ENCODE measurements at places on chromosomes 3 and 15.
A peak's percentile ranks its signal among the peaks of the same experiment; 100 is the strongest.

GRCh38 chr15:41499109-41499851, 5.6 kb downstream of the ITPKA start:
- no peak for DNase-seq

DNA sequence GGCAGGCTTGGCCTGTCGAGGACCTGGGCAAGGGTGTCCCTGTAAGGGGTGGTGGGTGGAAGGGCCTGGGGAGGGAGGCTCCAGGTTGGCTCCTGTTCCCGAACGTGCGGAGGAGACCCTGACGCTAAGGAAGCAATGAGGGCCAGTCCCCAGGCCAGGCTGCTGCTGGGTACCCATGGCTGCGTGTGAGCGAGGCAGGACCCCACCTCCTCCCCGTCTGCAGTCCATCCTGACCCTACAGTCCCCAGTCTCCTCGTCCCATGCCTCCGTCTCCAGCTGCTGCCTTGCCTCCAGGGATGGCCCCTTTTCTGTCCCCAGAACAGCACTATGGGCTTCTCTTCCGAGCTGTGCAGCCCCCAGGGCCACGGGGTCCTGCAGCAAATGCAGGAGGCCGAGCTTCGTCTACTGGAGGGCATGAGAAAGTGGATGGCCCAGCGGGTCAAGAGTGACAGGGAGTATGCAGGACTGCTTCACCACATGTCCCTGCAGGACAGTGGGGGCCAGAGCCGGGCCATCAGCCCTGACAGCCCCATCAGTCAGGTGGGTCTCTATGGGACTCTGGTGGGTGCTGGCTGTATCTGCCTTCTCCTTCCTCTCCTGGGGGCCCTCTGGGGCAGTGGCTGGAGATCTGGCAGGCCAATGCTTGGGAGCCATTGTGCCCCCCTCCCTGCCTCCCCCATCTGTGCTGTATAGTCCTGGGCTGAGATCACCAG, 571 bp downstream of the FES start:
- no peak for DNase-seq

GRCh38 chr3:61956236-61956635, 394.9 kb downstream of the PTPRG start:
- no peak for DNase-seq

- DNase-seq = no peak
These were observed 248.9 kb upstream of the TBL1XR1 start for GRCh38 chr3:177446165-177446601.

DNA sequence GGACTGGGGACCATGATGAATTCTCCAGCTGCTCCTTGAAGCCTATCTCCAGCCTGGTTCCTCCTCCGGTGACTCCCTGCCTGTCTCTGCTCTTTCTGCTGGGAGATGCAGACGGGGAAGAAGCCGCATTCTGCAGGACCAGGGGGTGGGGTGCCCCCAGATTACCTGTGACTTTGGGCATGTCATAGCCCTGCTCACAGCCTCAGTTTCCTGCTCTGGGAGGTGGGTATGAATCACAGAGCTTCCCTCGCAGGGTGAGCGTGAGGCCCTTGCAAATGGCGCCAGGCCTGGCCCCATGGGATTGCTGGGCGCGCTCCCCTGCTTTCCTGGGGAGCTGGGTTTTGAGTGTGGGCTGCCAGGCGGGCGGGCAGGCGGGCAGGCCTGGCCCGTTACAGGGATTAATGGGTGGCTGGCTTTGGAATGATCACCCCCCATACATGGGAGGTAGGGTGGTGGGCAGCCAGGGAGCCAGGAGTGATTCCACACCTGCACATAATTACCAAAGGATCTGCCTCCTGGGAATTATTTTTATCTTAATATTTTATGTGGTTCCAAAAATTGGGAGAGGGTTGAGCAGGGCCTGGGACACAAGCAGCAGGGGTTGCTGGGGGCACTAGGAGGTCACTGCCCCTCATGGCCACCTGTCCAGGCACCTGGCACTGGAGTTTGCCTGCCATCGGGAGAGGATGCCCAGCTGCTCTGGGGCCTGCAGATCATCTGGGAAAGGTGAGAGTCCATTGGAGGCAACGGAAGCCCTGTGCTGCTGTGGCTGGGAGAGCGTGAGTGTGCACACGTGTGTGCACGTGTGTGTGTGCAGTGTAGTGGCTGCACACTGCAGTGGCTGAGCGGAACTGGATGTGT, 106.8 kb downstream of the WNT7A start:
- no peak for DNase-seq

DNA sequence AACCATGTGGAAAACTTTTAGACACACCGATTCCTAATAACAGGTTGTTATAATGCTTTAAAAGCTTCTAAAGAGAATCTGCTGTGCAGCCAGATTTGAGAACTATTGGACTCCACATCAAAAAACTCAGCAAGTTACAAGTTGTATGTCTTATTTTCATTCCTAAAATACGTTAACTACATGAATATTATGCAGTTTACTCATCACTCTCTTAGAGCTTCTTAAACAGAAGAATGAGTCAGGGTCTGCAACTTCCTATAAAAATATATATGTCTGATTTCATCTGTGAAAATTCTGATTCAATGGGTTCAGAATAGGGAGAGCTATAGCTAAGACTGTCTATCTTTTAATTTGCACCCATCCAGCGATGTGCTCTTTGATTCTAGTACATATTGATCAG, 244.2 kb upstream of the EPHA3 start:
- no peak for DNase-seq

DNA sequence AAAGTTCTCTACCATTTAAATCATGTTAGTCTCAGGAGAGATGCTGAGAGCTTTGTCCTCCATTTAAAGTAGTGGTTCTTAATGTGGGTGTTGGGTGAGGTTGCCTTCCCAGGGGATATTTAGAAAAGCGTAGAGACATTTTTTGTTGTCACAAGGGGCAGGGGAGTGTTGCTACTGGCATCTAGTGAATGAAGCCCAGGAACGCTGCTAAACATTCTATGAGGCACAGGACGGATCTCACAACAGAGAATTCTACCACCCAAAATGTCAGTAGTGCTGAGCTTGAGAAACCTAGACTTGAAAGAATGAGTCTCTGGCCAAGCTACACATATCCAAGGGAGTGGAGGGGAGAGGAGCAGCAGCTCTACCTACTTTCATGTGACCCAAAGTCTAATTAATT, 60.7 kb upstream of the CTNNB1 start:
- DNase-seq = no peak

GRCh38 chr3:159250961-159251360, 449.1 kb downstream of the MFSD1 start:
- DNase-seq = no peak

GRCh38 chr15:36403351-36403750, 176.1 kb upstream of the CDIN1 start:
- DNase-seq = peak; percentile 17

- peak; percentile 18 for DNase-seq
These were observed 100.2 kb downstream of the LRIG1 start for GRCh38 chr3:66400411-66401156.

DNA sequence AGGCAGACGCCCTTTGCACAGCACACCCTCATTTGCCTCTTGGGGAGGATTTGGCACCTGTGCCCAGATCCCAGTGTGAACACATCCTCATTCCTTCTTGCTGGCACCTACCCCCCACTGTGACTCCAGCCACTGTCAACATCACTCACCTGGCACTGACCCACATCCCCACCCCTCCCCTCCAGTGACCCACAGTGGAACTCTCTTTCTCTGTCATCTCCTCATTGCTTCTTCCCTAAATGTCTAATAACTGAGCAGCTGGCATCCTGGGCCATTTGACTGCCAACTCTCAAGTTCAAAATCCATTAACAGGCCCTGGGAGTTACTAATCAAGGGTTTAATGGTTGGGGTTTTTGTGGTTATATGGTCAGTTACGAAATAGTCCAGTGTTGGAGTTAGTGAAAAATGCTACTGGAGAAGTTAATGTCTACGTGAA, 14.4 kb downstream of the SNAPC5 start:
- no peak for DNase-seq

DNA sequence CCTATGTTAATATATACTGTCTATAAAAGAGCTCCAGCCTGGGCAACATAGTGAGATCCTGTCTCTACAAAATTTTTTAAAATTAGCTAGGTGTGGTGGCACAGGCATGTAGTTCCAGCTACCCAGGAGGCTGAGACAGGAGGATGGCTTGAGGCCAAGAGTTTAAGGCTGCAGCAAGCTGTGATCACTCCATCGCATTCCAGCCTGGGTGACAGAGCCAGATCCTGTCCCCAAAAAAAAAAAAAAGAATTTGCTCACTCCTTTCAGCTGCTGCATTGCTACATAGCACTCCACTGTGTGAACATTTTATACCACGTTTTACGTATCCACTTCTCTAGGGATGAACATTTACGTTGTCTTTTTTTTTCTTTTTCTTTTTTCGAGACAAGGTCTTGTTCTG, 6.0 kb upstream of the TSEN2 start:
- no peak for DNase-seq

DNA sequence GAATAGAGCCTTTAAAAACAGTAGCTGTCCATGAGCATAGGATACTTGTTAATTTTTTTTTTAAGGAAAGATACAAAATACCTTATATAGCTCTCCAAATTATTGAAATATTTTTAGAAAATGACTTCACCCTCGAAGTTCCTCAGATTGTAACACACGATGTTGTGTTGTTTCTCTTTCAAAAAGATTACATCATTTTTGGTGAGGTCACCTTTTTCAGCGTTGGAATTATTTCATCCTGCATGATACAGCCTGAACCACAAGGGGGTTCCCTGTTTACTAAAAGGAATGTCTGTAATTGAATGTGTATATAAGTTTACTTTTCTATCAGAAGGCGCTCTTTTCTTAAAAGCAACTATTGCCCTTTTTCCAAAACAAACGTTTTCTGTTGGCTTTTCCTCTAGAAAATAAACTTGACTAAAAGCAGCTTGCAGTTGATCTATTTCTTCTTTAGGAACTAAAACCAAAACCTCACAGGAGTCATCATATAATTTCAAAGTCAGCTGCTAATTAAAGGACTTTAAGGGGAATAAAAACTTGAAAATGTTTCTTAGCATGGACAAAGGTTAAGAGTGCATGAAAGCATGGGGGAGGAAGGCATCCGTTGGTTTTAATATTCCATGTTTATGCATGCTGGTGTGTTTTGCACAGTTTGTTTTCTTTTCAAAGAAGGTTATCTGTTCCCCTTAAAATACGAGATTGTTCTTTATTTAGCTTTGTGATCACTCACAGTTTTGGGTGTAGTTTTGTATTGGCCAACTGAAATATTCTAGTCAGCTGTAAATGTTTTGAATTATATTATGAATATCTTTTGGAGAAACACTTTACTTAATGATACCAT, 29.4 kb downstream of the LYSMD4 start:
- no peak for DNase-seq

DNA sequence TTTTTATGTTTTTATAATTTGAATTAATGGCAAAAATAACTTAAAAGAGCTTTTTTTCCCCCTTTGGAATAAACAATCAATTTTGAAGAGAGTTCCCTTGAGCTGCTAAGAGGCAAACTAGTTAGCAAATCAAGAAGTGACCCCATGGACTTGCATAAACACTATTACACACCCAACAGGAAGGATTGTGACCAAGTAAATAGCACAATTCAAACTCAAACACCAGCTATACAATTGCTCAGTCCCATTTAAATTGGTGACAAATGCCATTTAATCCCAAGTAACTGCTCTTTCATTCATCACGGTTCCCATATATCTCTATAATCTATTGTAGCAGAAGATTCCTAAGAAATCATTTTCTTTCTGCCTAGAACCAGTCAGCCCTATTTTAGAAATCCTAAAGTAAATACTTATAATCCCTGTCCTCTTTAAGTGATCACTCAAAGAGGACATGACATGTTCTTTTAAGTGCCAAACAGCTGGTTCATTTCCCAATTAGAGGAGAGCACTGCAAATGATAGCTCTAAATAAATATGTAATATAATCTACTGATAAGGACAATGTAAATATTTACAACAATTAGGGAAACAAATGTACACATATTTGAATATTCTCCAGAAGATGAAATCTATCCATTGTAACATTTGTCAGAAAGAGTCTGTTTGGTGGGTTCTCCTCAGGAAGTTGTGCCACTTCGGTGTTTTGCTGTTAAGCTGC, 137.8 kb upstream of the ADAMTS9 start:
- no peak for DNase-seq

DNA sequence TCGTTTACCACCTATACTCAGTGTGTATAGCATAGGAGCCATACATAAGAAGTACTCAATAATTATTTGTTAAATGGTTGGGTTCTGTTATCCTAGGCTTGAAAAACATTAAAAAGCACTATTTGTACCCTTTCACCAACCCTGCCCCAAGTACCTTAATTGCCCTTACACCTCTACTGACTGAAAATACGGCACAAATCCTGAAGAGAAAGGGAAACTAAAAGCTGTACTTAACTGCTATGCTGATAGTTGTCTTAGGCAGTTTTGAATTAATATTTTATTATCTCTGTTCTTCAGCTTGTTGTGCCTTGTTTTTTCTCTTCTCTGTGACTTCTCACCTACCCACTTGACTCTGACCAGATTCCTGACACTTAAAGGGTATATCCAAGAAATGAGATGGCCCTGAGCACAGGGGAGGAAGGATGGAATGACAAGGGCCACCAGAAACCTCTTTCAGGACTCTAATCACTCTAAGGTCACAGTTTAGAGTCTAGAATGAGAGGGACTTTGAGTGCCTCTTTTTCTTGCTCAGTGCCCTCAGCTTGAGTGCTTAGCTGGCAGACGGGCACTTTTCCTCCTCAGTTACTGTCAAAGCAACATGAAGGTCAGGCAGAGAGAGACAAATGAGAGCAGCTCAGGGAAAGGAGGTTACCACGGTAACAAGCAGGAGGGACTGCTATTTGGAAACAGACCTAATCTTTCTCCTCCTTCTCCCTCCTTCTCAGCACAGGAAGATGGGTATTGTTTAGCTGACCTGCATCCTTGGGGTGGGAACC, 136.5 kb downstream of the ZNF609 start:
- DNase-seq = peak; percentile 53

- no peak for DNase-seq
These were observed 107.5 kb upstream of the SLC2A2 start for GRCh38 chr3:171133796-171134569.

- no peak for DNase-seq
These were observed 3.7 kb downstream of the TCAIM start for GRCh38 chr3:44342176-44342790.

DNA sequence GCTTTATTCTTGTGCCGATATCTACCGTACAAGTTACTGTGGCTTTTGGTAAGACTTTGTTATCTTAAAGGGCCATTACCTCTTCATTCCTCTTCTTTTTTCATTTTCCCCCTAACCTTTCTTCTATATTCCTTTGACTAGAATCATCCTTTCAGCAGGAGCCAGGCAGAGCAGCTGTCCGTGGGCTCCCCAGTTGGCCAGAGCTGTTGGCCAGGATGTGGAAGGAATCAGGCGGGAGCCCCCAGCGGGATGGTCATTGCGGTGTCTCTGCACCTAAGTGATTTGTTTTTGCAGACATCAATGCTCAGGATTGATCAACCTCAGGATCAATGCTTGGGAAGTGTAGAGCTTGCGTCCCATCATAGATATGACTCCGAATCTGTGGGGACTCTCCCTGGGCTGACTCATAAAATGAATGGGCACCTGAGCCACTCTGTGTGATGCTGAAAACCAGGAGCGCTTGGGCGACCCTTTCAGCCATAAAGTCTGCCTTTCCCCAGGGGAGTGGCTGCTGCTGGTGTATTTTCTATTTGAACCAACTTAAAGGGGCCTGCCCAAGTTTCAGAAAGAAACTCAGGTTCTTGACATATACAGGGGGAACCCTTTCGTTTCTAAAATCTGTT, 21.7 kb downstream of the APBA2 start:
- no peak for DNase-seq

Measured in neuronal stem cell (in vitro differentiated cells).